ENCODE measurements at places on chromosomes 12 and 14.

- no peak for DNase-seq
Observed at GRCh38 chr12:127459687-127460086, 807.3 kb upstream of the TMEM132C start.

DNA sequence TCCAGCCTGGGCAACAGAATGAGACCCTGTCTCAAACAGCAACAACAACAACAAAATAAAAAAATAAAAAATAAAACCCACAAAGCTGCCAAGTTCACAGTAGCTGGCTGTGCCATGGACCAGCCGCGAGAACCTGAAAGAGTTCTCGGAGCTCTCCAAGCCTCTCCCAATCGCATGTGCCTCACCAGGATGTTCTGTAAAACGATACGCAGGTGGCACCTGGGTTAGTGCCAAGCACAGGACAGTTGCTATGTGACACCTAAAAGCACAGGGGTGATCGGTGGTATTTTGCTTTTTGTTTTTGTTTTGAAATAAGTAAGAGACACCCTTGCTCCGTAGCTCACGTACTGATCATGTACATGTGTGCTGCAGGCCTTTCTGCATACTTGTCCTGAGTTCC lies 52.4 kb downstream of the RFLNA start:
- DNase-seq = no peak

DNA sequence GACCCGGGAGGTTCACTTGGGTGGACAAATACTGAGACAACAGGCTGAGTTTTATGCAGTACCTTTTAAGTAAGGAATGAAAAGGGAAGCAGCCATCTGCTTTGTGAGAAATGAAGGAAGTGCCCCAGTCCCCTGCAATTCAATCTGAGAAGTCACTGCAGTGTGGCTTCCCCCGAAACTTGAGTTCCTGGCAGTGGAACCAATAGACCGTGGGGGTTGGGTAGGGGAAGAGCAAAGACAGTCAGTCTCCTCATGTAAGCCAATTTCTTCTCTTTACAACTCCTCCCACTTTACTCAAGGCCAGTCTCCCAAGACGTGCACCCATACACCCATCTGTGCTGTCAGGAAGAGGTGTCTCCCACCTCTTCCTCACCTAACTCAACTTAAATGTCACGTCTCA lies 206.5 kb downstream of the BCAT1 start:
- DNase-seq = no peak

GRCh38 chr12:117439531-117440001 lies 78.1 kb upstream of the NOS1 start:
- no peak for DNase-seq

- no peak for DNase-seq
Observed at GRCh38 chr12:52877242-52877641, 27.6 kb downstream of the KRT8 start.

GRCh38 chr12:112340230-112340629 lies 42.0 kb downstream of the HECTD4 start:
- no peak for DNase-seq

DNA sequence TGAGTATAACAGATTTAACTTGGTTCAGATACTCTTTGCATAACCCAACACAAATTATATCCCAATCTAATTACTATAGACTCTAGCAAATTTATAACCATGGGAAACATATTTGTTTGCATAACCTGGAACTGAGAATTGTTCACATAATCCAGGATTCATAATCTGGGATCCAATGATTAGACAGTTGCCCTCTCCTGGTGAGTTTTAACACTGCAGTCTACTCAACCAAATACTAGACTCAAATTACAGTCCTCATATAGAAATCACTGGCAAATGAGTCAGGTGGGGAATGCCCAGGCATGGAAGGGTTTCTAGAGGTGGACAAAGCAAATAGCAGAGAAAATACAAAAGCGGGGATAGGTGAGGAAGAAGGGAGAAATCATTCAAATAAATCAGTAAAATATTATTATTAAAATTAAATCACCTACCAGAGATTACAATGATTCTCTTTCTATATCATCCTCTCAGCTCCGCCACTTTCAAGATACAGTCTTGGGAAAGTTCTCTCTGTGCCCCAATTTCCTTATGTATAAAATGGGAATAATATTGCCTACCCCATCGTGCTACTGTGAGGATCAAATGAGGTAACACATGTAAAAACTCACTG lies 9.4 kb downstream of the GCH1 start:
- DNase-seq = no peak

GRCh38 chr12:130920119-130920703 lies 33.5 kb upstream of the ADGRD1 start:
- DNase-seq = no peak
